ENCODE measurements at places on chromosomes 6 and 20.

DNA sequence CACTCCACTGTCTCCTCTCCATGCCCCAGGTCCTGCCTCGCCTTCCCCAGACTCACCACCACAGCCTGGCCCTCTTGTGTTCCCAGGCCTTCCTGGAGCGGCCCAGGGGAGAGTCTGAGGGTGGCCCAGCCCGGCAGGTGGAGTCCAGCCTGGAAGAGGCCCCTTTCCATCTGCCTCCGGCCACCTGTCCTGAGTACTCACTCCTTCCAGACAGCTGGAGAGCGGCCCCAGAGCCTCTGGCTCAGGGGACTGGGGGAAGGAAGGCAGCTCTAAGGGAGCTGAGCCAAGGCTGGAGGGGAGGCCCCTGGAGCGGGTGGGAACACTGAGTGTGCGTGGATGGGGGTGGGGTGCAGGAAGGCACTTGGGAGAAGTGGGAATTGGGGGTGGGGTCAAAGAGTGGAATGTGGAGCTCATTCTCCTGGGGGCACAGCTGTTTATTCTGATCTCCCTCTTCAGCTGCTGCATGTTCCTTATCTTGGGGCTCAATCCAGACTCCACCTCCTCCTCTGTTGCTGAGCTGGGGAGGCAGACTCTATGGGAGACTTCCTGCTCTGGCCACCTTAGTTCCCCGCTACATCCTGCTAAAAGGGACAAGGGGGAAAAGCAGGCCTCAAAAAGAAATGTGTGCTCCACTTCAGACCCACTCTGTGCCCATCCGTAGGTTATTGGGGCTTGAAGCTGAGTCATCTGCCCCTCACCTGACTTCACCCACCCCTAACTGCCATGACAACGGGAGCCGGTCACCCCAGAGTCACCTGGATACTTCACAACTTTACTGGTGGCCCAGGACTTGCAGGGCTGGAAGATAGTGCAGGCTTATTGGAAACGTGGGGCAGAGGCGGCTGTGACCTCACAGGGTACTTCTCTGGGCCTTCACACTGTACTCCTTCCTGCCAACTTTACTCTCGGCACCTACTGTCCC lies 19.5 kb upstream of the TAF8 start:
- no peak for DNase-seq

DNA sequence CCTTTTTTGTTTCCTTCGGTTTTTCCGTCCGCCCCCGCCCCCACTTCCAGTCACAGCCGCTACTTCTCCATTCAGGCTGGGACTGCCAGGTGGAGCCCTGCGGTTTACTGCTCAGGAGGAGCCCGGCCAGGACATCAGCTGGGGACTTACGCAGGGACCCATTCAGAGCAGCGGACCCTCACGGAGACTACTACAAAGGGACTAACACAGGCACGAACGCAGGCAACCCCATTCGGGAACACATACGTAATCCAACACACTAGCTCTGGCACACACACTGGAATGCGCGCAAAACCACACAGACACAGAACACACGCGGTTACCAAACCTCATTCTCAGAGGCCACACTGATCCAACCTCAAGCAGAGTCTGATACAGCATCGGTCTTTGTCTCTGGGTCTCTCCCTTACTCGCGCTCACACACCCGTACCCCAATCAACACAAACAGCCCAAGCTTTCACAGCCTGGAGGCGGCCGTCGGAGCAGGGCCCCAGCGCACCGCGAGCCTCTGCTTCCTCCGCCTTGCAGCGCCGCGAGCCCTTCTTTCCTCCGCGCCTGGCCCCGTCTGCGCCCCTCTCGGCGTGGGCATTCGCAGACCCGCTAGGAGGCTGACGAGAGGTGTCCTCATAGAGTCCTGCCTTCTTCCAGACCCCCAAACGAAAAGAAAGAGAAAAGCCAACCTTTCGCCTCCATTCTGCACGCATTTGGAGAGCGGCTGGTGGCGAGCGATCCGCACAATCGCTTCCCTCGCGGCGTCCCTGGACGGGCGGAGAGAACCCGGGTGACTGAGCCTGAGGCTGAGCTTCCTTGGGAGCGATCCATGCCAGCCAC lies 1.1 kb upstream of the SLC32A1 start:
- no peak for DNase-seq

DNA sequence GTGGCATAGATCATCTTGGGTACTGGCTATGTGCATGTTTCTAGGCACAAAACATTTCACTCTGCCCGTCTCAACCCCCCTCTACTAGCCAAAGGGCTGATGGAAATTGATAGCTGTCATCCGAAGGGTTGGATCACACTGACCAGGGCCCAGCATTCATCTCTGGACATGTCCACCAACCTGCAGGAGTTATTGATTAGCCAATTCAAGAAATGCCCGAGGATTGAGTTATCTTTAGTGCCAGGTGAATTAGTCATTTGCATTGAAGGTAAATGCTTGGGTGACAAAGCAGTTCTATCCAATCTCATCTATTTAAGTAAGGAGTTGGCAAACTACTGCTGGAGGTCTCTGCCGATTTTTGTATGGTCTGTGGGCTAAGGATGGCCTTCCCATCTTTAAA lies 80.1 kb downstream of the CD164 start:
- DNase-seq: no peak

DNA sequence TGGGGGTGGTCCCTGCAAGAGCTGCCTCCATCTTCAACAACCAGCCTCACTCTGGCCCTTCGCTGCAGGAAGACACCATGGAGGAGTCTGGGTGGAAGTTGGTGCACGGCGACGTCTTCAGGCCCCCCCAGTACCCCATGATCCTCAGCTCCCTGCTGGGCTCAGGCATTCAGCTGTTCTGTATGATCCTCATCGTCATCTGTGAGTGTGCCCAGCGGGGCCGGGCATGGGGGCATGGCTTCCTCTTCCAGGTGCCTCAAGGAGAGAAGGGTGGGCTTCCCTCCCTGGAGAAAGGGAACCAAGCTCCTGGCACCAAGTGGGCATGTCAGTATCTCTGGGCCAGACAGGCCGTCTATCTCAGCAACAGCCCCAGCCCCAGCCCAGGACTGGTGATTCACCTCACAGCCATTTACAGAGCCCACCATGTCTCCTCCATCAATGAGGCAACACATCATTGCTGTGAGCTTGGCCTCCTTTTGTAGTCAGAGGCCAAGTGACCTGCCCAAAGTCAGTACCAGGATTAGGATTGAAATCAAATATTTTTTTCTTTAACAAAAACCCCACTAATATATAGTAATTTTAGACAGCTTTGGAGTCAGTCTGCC lies 40.2 kb downstream of the TM9SF4 start:
- DNase-seq: no peak

DNA sequence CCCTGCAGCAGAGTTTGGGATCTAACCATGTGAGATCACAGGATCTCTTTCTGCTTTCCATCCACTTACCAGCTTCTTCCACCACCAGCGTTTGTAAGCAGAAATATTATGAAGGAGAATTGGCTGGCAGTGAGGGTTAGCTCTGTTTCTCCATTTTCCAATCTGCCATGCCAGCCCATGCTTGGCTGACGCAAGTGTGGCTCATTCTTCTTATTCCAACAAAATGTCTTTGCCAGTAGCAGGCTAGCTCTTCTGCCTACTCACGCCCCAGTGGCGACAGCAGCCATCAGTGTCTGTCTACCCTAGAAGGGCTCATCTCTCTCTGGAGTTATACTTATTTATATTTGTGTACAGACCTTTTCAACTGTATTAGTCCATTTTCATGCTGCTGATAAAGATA lies 286.2 kb downstream of the FARS2 start:
- no peak for DNase-seq

- no peak for DNase-seq
These were observed 1.0 kb downstream of the GMEB2 start for GRCh38 chr20:63625771-63626423.

GRCh38 chr20:278607-279571 lies 11.7 kb downstream of the C20orf96 start:
- DNase-seq: no peak

DNA sequence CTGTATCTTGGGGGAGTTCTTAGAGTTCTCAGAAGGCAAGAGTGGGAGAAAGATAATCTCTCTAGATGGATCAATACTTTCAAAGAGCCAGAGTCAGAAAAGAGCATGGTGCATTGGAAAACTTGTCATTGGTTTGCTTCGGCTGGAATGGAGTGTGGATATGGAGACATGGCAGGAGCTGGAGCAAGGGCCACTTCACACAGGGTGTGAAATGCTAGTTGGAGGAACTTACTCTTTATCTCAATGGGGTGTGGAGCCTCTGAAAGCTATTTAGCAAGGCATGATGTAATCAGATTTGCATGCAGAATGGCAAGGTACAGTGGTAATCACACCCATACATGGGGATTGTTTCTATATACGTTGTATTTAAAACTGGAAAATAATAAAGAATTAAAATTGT lies 31.5 kb upstream of the PAQR8 start:
- no peak for DNase-seq

GRCh38 chr6:26550250-26550993 lies 12.3 kb downstream of the HMGN4 start:
- no peak for DNase-seq

DNA sequence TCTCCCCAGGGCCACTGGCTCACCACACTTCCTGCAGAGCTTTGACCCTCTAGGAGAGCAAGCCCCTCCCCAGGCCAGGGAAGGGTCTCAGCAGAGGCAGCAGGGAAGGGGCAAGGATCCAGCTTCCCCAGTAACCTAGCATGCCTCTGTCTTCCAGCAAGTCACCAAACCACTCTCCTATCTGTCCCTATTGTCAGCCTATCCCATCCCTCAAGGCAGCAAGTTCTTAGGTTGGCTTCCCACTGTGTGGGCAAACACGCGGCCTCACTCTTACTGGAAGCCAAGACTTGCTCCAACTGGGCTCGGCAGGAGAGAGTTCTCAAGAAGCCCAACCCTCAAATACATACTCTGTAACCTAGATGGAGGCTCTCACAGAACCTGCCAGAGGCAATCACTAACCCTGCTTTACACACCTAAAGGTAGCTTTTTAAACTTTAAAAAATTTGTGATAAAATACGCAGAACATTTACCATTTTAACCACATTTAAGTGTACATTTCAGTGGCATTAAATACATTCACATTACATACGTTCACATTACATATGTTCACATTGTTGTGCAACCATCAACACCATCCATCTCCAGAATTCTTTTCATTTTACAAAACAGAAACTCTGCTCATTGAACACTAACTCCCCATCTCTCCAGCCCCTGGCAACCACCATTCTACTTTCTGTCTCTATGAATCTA lies 58.5 kb downstream of the MRPL14 start:
- no peak for DNase-seq
